8988T (cell line): ENCODE measurements at places on chromosomes 1 and 21.

- no peak for DNase-seq
These were observed 5.7 kb upstream of the TPRG1L start for GRCh38 chr1:3618881-3619671.

DNA sequence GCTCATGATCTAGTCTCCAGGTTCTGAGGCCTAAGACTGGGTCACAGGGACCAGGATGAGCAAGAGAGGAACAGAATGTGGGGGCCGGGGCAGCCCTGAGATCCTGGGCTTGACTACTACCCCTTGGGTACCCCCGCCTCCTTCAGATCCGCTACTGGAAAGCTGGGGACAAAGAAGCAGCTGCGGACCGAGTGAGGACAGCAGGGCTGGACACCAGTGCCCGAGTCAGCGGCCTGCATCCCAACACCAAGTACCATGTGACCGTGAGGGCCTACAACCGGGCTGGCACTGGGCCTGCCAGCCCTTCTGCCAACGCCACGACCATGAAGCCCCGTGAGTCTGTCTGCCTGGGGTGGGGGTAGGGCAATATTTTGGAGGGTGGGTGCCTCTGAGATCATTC lies 12.5 kb downstream of the TMEM81 start:
- DNase-seq, result no peak

- DNase-seq, result no peak
These were observed 131.6 kb downstream of the RRAGC start for GRCh38 chr1:38727684-38728584.

DNA sequence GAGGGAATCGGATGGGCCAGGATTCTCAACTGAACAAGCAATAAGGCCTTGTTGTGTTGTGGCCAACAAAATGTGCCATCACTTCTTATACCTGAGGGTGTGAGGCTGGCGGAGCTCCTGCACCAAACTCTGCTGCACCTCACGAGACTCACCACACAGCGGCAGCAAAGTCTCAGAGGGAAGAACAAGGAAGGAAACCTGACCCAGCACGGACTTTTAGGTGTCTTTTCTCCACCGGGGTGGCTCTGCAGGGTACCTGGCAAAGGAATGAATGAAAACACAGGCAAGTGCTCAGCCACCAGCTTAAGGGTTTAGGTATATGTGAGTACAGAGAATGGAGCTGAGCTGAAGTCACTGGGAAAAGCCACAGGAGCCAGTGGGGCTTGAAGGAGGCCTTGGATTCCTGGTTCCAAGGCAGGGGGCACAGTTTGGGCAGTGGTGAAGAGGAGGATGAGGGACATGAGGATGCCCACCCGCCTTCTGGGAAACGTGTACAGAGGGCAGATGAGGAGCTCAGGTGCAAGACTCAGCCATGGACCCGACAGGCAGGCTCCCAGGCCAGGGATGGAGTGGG lies 31.1 kb upstream of the HSD3B1 start:
- DNase-seq, result peak; percentile 34
